Activated T-cell treated with anti-CD3 and anti-CD28 coated beads, Interleukin-2, amount 50 U/mL, for 72 hours (primary cell): ENCODE measurements at places on chromosomes 2 and 18.

DNA sequence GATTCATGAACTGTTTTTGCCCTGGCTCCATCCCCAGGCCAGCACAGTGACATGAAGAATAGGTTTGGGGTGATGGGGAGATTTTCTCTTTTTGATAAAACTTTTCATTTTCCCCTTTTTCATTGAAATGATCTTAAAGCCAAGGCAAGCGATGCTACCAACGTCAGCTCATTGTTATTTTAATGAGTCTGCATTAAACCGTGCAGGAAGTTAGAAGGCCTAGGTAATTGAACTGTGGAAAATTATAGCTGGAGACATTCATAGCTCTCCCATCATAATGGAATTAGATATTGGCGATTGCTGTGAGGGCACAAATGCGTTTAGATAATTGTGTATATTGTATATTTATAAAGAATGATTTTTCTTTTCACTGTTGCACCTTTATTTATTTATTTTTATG lies 33.2 kb downstream of the SMARCAL1 start:
- no peak overlapping the region for H3K4me3 ChIP-seq
- no peaks in the 10 kb centered on the region for H3K27me3 ChIP-seq
- H3K4me1 ChIP-seq = no peaks in the 10 kb centered on the region
- H3K36me3 ChIP-seq = peaks cover 22% of the 10 kb centered on the region
- DNase-seq = no peak
- H3K27ac ChIP-seq = no peak overlapping the region

DNA sequence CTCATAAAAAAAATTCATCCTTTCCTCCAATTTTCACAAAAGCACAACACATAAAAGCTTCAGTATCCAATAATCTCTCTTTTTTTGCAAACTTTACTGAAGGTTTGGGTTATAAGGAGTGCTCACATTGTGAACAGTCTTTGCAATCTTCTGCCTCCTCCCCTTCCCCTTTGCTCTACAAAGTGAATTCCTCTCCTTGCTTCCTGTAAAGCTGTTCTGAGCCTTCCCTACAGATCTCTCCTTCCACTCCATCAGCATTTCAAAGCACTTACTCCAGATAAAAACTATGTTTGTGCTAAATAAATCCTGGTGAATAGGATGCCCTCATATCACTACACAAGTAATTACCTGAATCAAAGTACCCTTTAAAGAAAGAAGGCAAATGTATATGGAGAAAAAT lies 4.6 kb upstream of the PDK1 start:
- H3K36me3 ChIP-seq = peaks cover 10% of the 10 kb centered on the region
- no peak overlapping the region for H3K4me3 ChIP-seq
- peaks cover 13% of the 10 kb centered on the region for H3K27me3 ChIP-seq
- H3K4me1 ChIP-seq = peaks cover 53% of the 10 kb centered on the region
- no peak for DNase-seq

DNA sequence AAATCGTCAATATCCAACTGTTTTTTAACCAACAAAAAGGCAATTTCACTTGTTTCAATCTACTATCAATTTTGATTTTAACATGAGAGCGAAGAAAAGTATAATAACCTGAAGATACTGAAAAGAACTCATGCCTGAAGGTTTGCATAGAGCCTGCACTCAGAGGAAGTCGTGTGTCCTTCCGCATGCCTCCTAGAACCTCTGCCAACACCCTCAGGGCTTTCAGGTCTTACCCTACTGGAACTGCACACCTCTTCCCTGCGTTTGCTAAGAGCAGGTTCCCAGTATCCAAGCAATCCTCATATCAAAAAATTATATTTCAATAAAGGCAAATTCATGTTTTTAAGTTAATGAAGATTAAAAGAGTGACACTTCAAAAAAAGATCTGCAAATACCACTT lies 74.7 kb downstream of the PIAS2 start:
- DNase-seq = no peak
- no peak overlapping the region for H3K4me3 ChIP-seq
- H3K36me3 ChIP-seq = no peaks in the 10 kb centered on the region
- no peaks in the 10 kb centered on the region for H3K27me3 ChIP-seq
- no peak overlapping the region for H3K27ac ChIP-seq
- H3K4me1 ChIP-seq = peaks cover 5% of the 10 kb centered on the region

- H3K36me3 ChIP-seq = peaks cover 2% of the 10 kb centered on the region
- DNase-seq = no peak
- no peaks in the 10 kb centered on the region for H3K4me1 ChIP-seq
Measured at GRCh38 chr18:4450065-4450658, 4.9 kb downstream of the DLGAP1 start.

DNA sequence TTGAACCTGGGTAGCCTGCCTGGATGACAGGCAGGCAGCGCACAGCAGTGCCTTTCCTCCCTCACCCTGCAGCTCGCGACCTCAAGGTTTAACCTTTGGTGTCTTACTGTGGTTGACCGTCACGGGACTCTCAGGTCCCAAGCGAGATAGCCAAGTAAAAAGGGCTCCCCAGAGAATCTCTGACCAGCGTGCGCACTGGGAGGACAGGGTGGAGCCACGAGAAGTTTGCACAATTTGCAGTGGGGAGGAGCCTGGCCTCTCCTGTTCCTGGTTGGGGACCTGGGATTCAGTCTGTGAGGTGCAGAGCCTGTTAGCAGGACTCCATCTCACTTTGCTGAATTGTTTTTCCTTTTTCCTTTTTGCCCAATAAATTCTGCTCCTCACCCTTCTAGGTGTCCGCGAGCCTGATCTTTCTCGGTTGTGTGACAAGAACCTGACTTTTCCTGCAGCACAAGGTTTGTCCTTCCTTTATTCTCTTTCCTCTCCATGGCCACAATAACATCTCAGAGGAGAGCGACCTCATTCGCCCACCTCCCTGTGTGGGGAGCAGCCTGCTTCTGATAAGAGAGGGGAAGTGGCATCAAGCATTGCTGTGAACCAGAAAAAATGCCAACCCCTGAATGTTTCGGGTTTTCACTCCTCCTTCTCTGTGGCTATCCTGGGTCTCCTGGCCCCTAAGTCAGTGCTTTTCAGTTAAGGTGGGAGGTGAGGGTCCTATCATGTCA lies 36.2 kb downstream of the POU3F3 start:
- no peak overlapping the region for H3K4me3 ChIP-seq
- H3K27me3 ChIP-seq = peaks cover 5% of the 10 kb centered on the region
- H3K36me3 ChIP-seq = no peaks in the 10 kb centered on the region
- peaks cover 18% of the 10 kb centered on the region for H3K4me1 ChIP-seq
- no peak for DNase-seq

GRCh38 chr18:38940863-38941531 lies 1375.4 kb upstream of the CELF4 start:
- peaks cover 47% of the 10 kb centered on the region for H3K4me1 ChIP-seq
- peaks cover 13% of the 10 kb centered on the region for H3K36me3 ChIP-seq
- H3K27me3 ChIP-seq = no peaks in the 10 kb centered on the region
- peak overlapping the region; percentile 100 for H3K27ac ChIP-seq
- H3K4me3 ChIP-seq = peak overlapping the region; percentile 61
- peak; percentile 76 for DNase-seq

DNA sequence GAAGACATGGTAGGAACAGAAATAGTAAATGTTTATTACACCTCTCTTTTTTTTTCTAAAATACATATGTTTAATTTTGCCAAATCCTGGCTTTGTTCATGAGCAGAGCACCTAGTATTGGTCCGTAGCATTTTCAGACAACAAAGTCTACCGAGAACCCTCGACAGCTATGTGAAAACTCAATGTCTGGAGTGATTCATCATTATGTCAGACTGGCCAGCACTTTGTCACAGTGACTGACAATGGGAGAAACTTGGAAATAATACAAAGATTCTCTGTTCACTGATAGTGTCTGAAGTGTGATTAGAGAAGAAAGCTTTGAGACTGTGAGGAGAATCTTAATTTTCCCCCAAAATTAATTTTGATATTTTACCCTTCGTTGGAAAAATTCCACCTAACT lies 143.0 kb downstream of the HNMT start:
- H3K4me3 ChIP-seq = no peak overlapping the region
- H3K27me3 ChIP-seq = no peaks in the 10 kb centered on the region
- no peak overlapping the region for H3K27ac ChIP-seq
- DNase-seq = no peak
- no peaks in the 10 kb centered on the region for H3K36me3 ChIP-seq

DNA sequence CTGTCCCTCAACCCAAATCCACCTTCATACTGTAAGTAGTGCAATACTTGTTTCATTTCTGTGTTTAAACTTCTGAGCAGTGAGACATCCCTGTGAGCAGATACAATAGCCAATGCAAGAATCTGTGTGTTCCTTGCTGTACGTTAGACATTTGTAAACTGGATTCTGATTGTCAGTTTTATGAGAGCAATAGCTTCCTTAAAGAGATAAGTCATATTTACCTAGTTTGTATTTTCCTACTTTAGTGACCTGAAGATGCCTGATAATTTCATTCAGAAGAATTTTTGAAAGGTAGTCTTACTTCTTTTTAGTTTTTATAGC lies 90.7 kb downstream of the DPP4 start:
- no peaks in the 10 kb centered on the region for H3K27me3 ChIP-seq
- no peak for DNase-seq
- H3K27ac ChIP-seq = no peak overlapping the region
- H3K36me3 ChIP-seq = no peaks in the 10 kb centered on the region
- H3K4me1 ChIP-seq = peaks cover 44% of the 10 kb centered on the region
- peak overlapping the region; percentile 18 for H3K4me3 ChIP-seq

DNA sequence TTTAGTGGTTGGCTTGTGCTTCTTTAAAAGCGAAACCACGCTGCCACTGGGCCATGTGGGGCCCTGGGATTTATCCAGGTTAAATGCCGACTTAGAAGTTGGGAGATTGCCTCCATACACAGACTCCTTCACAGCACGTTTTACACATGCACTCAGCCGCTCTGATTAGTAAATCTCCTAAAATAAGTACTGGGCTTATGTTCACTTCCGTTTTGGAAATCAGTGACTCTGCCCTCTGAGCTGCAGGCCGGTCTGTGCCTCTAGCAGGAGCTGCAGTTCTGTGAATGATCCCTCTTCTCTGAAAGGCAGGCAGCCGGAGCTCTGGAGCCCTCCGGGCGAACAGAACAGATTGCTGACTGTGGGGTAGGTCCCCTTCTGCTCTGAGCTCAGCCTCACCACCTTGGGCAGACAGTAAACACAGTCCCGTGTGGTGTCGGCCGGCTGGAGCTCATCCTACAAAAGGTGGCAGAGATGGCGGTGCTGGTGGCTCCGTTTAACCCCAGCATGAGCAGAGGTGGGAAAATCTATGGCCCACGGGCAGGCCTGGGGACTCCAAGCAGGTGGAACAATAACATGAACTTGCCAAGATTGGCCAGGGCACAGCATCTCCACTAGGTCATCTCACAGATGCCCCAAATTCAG lies 9.8 kb upstream of the RAB17 start:
- no peak overlapping the region for H3K27ac ChIP-seq
- peaks cover 25% of the 10 kb centered on the region for H3K4me1 ChIP-seq
- no peaks in the 10 kb centered on the region for H3K27me3 ChIP-seq
- H3K4me3 ChIP-seq = no peak overlapping the region
- no peaks in the 10 kb centered on the region for H3K36me3 ChIP-seq
- DNase-seq = no peak

GRCh38 chr2:210435439-210435838 lies 41.1 kb downstream of the LANCL1 start:
- H3K4me3 ChIP-seq = no peak overlapping the region
- no peaks in the 10 kb centered on the region for H3K4me1 ChIP-seq
- H3K27me3 ChIP-seq = no peaks in the 10 kb centered on the region
- no peak overlapping the region for H3K27ac ChIP-seq

DNA sequence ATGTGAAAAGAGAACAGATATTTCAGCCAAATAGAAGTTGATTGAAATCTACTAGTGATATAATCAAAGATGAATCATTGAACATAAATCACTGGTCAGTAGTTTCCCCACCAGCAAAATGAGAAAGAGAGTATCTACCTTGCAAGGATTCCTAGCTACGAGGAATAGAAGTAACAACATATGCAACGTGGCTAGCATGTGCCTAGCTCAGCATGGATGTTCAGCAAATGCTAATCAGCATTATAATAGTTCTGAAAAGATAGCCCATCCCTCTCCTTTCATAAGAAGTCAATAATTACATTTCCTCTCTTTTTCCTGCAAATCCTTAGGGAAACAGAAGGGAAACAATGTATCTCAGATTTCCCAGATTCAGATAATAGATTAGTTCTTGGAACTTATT lies 417.2 kb downstream of the SATB2 start:
- no peaks in the 10 kb centered on the region for H3K27me3 ChIP-seq
- no peak overlapping the region for H3K4me3 ChIP-seq
- no peaks in the 10 kb centered on the region for H3K36me3 ChIP-seq

GRCh38 chr2:151299920-151300539 lies 10.6 kb upstream of the NMI start:
- no peak for DNase-seq
- H3K27me3 ChIP-seq = no peaks in the 10 kb centered on the region
- H3K27ac ChIP-seq = no peak overlapping the region

DNA sequence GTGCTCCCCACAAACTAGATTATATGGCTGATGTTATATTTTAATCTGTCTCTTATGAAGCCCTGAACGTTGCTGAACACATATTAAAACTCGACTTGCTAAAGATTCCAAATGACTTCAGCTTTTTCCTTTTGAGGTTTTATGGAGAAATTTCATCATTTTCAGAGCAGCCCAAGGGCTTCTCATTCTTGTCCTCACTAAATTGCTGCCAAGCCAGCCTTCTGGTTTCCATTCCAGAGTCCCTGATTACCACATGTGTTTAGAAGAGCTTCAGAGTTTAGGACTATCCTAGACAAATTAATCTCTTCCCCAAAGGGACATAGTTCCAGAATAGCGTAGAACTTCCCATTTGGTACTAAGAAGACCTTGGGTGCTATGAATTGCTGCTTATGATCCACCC lies 77.8 kb upstream of the CCDC195 start:
- H3K4me1 ChIP-seq = no peaks in the 10 kb centered on the region
- H3K27ac ChIP-seq = no peak overlapping the region
- DNase-seq = no peak
- no peak overlapping the region for H3K4me3 ChIP-seq
- H3K27me3 ChIP-seq = no peaks in the 10 kb centered on the region

- H3K27ac ChIP-seq = no peak overlapping the region
- no peak for DNase-seq
- no peaks in the 10 kb centered on the region for H3K27me3 ChIP-seq
- H3K36me3 ChIP-seq = no peaks in the 10 kb centered on the region
- H3K4me3 ChIP-seq = no peak overlapping the region
Measured at GRCh38 chr18:45218436-45218835, 396.8 kb upstream of the SLC14A2 start.

DNA sequence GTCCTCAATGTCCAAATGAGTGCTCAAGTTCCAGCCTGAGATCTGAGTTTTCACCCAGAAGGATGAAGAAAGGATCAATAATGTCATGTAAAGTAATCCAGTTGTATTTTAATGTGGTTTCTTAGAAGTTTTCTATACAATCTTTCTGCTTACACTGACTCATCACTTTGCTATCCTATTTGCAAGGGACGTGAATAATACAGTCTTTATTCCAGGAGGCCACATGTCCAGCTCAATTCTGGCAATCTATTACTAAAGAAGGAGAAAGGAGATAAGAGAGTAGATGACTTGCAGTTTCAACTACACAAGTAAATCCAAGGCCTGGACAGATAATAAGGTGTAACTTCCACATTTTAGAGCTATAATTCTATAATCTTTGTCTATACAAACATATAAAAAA lies 601.1 kb upstream of the SETBP1 start:
- no peak overlapping the region for H3K27ac ChIP-seq
- no peaks in the 10 kb centered on the region for H3K4me1 ChIP-seq
- H3K36me3 ChIP-seq = no peaks in the 10 kb centered on the region
- no peak overlapping the region for H3K4me3 ChIP-seq
- no peaks in the 10 kb centered on the region for H3K27me3 ChIP-seq
